ENCODE measurements at places on chromosomes 12 and 14.

DNA sequence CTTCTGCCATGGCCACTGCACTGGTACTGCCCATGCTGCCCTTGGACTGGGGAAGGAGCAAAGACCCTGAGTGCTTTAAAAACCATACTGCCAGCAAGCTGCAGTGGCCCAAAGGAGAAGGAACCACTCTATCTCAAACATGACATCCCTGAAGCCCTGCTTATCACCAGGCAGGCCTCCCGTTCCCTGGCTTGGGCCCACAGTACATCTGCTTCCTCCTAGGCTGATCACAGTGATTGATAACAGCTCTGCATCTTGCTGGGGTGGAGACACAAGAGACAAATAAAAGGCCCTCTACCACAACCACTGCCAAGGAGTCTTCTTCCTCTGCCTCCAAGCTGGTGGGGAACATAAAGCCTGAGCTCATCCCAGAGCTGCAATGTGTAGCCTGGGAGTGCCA lies 567.5 kb downstream of the TRHDE start:
- no peak for DNase-seq

GRCh38 chr12:88235183-88235833 lies 93.2 kb downstream of the TMTC3 start:
- DNase-seq, result no peak

DNA sequence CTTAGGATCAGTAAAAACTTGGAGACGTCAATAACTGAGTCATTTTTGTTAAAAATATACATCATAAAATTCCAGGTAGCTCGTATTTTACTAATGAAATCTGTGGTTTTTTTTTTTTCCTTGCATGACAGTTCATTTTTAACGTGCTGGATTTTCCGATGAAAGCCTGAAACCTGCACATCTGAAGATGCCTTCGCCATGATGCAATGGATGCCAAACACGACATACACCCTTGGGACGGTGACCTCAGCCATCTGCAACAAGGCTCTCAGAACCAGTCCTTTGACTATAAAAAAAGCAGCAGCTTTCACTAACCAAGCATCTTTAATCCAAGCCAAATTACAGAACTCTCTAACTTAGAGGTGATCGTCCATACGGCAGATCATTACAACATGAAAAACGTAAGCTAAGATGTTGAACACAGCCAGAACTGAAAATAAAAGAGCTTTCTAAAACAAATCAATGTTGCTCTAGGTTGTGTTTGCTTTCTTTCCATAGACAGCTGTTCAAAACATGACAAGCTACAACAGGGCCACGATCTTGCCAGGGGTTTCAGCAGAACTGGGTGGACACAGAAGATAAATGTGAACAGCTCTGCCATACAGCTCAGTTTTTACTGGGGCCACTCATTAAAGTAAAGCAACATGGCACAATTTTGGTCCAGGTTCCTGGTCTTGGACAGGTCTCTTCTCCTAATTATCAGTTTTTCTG lies 7.8 kb downstream of the NIN start:
- DNase-seq, result no peak

- DNase-seq, result no peak
These were observed 25.7 kb upstream of the PDZRN4 start for GRCh38 chr12:41162461-41162860.

DNA sequence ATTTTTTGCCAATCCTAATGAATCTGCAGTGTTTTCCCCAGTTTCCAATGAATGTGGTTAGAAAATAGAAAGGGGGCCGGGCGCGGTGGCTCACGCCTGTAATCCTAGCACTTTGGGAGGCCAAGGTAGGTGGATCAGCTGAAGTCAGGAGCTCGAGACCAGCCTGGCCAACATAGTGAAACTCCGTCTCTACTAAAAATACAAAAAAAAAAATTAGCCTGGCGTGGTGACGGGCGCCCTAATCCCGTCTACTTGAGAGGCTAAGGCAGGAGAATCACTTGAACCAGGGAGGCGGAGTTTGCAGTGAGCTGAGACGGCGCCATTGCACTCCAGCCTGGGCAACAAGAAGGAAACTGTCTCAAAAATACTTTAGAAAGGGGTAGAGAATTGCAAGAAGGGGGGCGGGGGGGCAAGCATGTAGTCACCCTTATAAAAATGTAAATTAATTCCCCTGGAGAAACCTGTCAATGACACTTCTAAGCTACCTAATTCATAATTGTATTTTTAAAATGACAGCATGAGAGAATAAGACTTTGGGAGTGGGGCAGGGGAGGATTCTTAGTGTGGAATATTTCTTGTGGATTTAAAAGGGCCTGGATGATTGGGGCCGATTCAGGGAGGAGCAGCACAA lies 1.7 kb downstream of the KLHDC2 start:
- no peak for DNase-seq

DNA sequence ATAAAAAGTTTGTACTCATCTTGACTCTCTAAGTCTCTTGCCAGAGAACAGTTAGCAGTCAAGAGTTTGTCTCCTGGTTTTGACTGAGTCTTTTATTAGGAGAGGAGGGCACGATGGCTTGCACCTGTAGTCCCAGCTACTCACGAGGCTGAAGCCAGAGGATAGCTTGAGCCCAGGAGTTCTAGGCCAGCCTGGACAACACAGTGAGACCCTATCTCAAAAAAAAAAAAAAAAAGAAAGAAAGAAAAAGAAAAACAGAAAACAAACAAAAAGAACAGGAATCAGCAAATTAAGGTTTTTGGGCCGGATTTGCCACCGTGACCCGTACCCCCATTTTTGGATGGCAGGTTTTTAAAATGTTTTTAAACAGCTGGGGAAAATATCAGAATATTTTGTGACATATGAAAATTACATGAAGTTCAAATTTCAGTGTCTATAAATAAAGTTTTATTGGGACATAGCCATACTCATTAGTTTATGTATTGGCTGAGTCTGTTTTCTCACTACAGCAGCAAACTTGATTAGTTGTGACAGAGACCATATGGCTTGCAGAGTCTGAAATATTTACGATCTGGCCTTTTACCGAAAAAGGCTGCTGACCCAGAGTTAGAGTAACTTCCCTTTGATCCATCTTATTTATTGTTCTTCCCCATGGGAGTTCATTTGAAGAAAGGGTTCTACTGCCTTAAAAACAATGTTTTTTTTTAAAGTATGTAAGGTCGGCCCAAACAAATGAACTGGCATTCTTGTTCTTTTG lies 31.2 kb downstream of the VEZT start:
- no peak for DNase-seq

GRCh38 chr12:52168019-52168717 lies 23.6 kb downstream of the KRT80 start:
- no peak for DNase-seq

GRCh38 chr12:112479413-112479812 lies 60.7 kb downstream of the PTPN11 start:
- no peak for DNase-seq

GRCh38 chr12:106647793-106648514 lies 65.2 kb downstream of the RFX4 start:
- DNase-seq, result no peak

DNA sequence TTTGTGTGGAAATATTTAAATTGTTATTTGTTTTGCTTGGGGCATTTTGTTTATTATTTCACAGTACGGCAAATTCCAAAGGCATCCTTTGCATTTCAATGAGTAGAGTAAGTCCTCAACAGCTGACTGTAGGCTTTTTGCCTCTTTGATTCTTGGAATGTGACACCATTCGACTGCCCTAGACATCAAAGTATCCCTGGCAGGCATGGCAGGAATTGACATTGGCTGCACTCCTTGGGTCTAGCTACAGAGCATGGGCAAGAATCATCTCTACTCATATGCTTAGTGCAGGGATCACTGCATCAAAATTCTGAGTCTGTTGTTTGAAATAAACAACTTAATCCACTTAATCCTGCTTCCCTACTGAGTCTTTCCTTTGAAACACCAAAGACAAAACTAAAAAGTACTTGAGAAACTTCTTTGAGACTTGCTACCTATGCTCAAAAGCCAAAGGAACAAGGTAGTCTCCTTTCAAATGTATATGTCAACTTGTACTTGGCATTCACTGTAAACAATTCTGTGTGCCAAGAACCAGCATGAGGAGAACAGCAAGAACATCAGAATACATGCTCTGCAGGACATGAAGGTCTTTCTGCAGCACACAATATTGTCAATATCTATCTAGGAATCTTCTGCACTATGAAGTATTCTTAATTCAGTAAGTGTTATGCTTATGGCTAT lies 1569.0 kb upstream of the FLRT2 start:
- no peak for DNase-seq

DNA sequence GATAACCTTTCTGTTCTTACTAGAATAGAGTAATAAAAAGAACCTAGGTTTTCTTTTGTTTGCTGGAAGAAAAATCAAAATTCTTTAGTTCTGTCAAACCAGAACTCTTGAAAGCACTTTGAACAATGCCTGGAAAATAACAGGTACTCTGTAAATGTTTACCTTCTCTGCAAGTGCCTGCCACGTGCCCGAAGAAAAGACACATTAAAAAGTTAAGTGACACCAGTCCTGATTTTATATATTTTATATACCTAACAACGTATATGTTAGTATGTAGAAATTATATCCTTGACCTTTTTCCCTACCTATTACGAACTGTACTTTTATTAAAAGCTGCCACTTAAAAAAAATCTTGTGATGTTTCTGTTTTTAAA lies 976 bp downstream of the THAP2 start:
- no peak for DNase-seq

DNA sequence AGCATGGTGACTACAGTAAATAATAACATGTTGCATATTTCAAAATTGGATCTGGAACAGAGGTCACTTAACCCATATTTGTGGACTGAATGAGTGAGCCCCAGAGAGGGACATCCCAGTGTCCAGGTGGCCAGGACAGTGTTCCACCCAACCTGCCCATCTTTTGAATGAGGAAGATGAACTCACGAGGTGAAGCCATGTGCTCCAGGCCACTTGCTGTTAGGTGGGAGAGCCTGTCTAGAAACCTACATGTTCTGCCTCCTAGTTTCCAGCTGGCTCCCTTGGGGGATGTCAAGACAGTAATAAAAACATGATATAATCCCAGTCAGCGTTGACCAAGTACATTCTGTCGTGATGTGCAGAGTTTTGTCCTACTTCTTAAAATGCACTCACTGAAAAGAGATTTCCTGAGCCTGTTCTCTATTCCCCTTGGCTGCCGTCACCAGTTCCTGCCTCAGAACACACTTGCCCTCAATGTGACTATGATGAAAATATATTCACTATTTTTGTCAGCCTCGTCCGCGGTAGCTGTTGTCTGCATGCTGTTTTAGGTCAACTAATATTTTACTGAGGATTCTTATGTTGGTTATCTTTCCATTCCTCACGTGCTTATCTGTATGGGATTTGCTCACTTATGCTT lies 25.7 kb downstream of the TSPAN9 start:
- no peak for DNase-seq

- no peak for DNase-seq
These were observed 6.1 kb downstream of the NT5DC3 start for GRCh38 chr12:103834942-103835341.

DNA sequence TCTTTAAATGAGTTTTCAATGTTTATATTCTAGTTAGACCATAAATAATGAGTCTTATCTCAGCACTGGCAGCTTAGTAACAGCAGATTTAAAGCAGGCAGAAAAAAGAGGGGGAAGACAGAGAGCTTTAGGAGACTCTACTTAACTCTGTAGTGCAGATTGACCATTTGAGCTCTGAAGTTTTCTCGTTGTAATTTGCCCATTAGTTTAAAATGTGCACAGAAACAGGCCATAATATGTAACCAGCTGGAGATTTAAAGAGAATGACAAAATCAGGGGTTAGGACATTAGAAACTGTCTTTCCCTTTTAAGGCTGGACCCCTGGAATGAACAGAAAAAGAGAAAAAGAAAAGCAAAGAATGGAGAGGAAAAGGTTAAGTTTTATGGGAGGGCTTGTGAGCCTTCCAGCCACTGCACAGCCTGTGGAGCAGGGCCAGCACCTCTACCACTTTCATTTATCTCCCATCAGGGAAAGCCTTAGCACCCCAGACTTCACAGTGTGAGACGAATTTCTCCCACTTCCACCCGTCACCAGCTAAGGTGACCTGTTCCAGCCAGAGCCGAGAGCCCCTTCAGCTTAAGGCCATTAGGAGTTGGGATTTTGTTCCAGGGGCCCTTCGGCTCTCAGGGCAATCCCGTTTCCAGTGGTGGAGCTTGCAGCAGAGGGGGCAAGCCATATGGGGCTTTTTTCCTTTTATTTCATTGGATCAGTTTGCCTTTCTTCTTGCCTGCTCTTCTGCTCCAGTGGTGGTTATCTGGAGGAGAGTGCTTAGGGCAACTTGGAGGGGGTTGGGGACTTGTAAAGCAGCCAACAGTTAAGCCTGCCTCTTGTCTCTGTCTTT lies 8.0 kb downstream of the IL22 start:
- no peak for DNase-seq

GRCh38 chr14:61513986-61514830 lies 181.1 kb upstream of the HIF1A start:
- DNase-seq, result no peak

- peak; percentile 64 for DNase-seq
These were observed at the start of gene SPTB for GRCh38 chr14:64879635-64880220. TSS of gene SPTB (minus strand) at chr14:64879907. CDS start at chr14:64823094, 56,813 bp downstream.

GRCh38 chr12:102690253-102690652 lies 209.9 kb upstream of the IGF1 start:
- no peak for DNase-seq

GRCh38 chr12:50569876-50570275 lies 65.1 kb downstream of the DIP2B start:
- no peak for DNase-seq
